ENCODE measurements at places on chromosomes 5 and 9.

GRCh38 chr5:59312223-59312622, 581.3 kb downstream of the PDE4D start:
- no peak for DNase-seq

GRCh38 chr5:154394307-154394706, 51.5 kb upstream of the SAP30L start:
- no peak for DNase-seq

GRCh38 chr5:135147294-135148090, 113.5 kb upstream of the PITX1 start:
- DNase-seq: no peak

- no peak for DNase-seq
These were observed 8.3 kb downstream of the ADRB2 start for GRCh38 chr5:148834689-148835088.

DNA sequence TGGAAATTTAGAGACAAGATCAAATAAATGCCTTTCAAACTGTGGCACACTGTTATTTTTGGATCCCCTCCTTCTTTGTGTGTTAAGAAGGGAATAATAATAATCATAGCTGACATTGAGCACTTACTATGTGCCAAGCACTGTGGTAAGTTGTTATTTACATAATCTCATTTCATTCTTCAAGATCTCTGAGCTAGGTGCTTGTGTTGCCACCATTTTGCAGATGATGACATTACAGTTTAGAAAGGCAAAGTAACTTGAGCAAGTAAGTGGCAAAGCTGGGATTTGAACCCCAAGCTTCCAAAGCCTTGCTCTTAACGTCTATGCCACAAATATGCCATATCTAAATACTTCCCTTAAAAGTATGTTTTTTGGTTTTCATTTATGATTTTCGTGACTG, 121.8 kb upstream of the TMEM161B start:
- no peak for DNase-seq

All from GM23338 (cell line).